Stimulated activated CD4-positive, alpha-beta T cell treated with anti-CD3 and anti-CD28 coated beads, Interleukin-15, amount 100 ng/mL, for 1 hour (primary cell): ENCODE measurements at places on chromosomes 11 and 22.

DNA sequence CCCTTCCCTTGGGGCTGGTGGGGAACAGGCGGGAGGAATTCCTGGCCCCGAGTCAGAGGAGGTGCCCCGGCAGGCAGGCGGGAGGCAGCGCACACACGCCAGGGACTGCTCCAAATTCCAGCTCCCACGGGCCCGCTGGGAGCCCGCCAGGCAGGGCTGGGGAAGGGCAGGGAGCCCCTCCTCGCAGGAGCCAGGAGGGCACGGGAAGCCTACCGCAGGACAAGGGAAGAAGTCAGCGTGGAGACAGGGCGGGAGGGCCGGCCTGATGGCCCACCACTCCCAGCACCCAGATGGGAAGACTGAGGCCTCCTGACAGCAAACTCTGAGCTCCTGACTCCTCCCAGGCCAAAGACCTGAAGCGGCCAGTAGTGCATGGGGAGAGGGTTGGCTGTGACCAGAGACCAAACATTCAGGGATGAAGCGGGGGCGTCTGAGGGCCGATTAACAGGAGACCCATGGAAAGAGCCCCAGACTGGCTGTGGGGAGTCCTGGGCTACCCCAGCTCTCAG lies 22.4 kb downstream of the RPL3 start:
- no peak for DNase-seq

DNA sequence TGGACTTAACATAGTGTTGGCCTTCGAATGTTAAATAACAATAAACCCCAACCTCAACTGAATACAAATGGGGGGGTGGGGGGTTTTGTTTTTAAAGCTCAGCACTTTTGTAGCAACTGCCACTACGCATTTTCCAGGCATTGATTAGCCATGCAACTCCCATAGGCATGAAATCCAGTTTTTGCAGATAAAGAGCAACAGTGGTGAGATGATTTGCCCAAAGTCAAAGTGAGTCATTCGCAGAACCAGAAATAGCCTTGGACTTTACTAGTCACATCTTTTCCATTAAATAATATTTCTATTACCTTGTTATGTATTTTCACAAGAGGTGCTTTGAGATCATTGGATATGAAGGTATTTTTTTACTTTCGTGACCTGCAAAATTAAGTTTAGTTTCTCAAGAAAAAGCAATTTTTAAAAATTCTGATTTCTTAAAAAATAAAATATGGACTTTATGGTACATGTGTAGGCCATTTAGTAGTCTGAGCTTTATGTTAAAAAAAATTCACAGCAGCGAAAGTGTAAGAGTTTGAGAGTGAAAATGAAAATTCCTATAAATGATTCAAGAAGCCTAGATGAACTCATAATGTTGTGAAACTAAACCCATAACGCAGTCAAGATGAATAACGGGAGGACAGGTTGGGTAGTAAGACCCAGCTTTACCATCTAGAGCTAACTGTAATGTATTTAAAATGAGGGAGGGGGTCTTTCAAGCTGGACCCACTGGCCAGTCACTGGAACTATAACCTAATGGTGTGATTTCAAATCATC lies 1.9 kb upstream of the PHF21A start:
- DNase-seq: no peak

DNA sequence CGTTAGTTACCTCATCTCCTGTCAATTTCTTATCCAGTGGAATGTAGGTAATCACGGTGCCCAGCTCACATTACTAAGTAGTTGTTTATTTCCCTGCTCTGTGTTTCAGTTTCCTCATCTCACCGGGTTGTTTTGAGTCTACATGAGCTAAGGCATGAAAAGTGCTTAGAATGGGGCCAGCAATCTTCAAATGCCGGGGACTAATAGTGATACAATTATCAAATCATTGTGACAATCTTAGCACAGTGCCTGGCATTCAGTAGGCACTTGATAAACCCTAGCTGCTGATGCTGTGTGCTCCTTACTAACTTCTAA lies 53.3 kb upstream of the CD5 start:
- DNase-seq: no peak

GRCh38 chr11:75563978-75564552 lies 2.0 kb downstream of the SERPINH1 start:
- DNase-seq: no peak

DNA sequence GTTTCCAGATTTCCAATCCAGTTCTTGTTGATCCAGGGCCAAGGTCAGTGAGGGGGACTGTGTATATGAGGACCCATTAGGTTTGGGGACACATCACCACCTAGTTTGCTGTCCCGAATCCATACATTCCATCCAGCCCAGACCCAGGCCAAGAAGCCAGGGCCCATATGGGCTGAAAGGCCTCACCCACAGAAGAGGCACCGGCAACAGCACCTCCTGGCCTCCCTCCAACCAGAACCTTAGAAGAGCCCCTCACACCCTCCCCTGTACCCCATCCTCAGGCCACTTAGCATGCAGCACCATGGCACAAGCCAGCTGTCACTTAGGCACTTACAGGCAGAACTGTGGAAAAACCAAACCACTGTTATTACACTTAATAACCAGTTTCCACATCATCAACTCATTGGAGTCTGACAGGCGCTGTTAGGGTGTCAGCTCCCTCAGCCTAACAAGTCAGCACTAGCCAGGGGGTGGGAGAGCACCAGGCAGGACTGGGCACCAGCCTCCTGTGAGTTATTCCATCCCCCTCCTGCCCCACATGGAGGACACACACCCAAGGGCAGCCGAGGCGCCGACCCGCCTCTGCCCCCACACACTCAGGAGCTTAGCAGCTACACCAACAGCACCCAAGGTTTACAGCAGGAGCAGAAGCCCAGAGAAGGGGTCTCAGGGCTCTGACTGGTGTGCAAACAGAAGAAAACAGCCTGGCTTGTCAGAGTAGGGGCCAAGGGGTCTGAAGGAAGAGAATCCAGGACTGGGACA lies 132.0 kb downstream of the BUD13 start:
- DNase-seq: no peak

- no peak for DNase-seq
Observed at GRCh38 chr22:38768036-38768435, 12.2 kb upstream of the SUN2 start.

GRCh38 chr11:86916330-86916729 lies 38.9 kb downstream of the FZD4 start:
- DNase-seq: no peak
